CD8-positive, alpha-beta memory T cell (primary cell): ENCODE measurements at places on chromosomes 5 and 9.

GRCh38 chr9:89919171-89919681, 314.4 kb downstream of the GADD45G start:
- H3K27ac ChIP-seq: no peak overlapping the region
- no peaks in the 10 kb centered on the region for H3K4me1 ChIP-seq
- no peak overlapping the region for H3K4me3 ChIP-seq
- no peak for DNase-seq
- H3K27me3 ChIP-seq: no peaks in the 10 kb centered on the region

GRCh38 chr5:122493091-122494021, 181.3 kb downstream of the SNCAIP start:
- H3K36me3 ChIP-seq: no peaks in the 10 kb centered on the region
- H3K4me3 ChIP-seq: no peak overlapping the region
- no peak for DNase-seq
- H3K27me3 ChIP-seq: no peaks in the 10 kb centered on the region

- no peaks in the 10 kb centered on the region for H3K4me1 ChIP-seq
- H3K4me3 ChIP-seq: no peak overlapping the region
- no peaks in the 10 kb centered on the region for H3K36me3 ChIP-seq
- no peak overlapping the region for H3K27ac ChIP-seq
- no peak for DNase-seq
Measured at GRCh38 chr5:130874861-130875417, 290.1 kb downstream of the HINT1 start.

DNA sequence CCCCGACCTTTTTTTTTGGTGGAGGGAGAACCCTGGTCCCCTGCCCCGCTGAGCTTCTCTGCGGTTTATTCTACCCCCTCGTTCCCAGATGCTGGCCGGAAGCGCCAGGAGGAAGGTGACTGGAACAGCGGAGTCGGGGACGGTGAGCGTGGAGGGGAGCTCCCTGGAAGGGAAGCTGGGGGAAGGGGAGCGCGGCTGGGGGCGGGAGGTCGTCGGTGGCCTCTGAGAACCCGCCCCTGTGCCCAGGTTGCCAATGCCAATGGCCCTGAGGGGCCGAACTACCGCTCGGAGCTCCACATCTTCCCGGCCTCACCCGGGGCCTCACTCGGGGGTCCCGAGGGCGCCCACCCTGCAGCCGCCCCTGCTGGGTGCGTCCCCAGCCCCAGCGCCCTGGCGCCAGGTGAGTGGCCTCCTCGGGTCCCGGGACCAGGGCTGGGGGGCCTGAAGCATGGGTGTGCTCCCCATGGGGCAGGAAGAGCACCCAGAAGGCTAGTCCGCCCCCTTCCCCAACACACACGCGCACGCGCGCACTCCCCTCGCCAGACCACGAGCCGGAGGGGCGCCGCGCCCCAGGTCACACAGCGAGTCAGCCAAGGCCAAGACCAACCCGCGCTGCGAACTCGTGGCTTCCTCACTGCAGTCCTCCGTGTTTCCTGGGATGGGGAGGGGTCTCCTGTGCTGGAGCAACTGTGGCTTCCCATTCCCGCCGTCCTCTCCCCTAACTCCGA, 10.6 kb downstream of the MYOZ3 start:
- H3K4me1 ChIP-seq: peaks cover 9% of the 10 kb centered on the region
- peak; percentile 16 for DNase-seq
- H3K27me3 ChIP-seq: peaks cover 15% of the 10 kb centered on the region
- no peaks in the 10 kb centered on the region for H3K36me3 ChIP-seq

- H3K4me3 ChIP-seq: no peak overlapping the region
- H3K4me1 ChIP-seq: no peaks in the 10 kb centered on the region
- no peak for DNase-seq
- no peaks in the 10 kb centered on the region for H3K36me3 ChIP-seq
- H3K27me3 ChIP-seq: no peaks in the 10 kb centered on the region
Measured at GRCh38 chr5:10202089-10202910, 47.4 kb downstream of the ATPSCKMT start.

- DNase-seq: no peak
- H3K27ac ChIP-seq: no peak overlapping the region
- no peaks in the 10 kb centered on the region for H3K4me1 ChIP-seq
- no peaks in the 10 kb centered on the region for H3K36me3 ChIP-seq
- H3K27me3 ChIP-seq: no peaks in the 10 kb centered on the region
Measured at GRCh38 chr9:109331353-109331752, 10.5 kb upstream of the EPB41L4B start.

DNA sequence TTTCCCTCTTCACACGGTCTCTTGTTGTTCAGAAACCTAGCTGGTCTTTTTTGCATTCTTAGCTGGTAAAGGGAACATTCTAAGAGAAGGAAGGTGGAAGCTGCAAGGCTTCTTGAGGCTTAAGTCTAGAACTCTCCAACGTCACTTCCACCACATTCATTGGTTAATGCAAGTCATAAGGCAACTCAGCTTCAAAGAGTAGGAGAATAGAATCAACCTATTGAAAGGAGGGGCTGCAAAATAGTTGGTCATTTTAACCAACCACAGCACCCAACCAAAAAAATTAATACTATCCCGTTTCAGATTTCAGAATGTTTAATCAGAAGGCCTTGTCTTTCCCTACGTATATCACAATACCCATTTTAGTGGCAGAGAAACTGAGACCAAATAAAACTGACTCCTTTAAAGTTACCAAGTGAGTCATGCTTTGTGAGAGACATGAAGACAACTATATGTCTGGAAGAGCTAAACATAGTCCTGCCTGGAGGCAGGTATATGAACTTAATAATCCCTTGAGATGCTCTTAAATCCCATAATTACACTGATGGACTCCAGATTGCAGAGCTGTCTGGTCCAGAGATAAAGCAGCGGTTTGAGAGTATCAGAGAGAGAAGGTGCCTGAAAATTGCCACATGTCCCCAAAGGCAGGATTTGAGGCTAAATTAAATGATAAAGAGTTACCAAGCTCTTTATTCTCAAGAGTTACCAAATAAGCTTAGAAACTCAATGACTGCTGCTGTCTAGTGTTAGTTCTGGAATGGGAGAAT, 14.4 kb downstream of the DOCK8 start:
- H3K36me3 ChIP-seq: no peaks in the 10 kb centered on the region
- H3K4me3 ChIP-seq: no peak overlapping the region
- H3K27me3 ChIP-seq: no peaks in the 10 kb centered on the region
- H3K4me1 ChIP-seq: no peaks in the 10 kb centered on the region
- H3K27ac ChIP-seq: no peak overlapping the region

DNA sequence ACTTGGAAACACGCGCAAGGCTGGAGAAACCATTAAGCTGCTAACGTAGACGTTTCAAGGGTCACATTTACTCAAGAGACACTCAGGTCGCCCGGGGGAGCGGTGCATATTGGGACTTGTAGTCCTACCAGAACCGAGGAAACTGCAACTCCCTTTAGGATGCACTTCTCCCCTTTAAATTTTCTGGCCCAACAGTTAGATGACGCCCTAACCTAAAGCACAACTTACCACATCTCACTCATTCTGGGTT, 384 bp upstream of the DMXL1 start:
- H3K27me3 ChIP-seq: no peaks in the 10 kb centered on the region
- peak overlapping the region; percentile 86 for H3K27ac ChIP-seq
- H3K4me1 ChIP-seq: peaks cover 31% of the 10 kb centered on the region
- H3K36me3 ChIP-seq: no peaks in the 10 kb centered on the region
- DNase-seq: no peak

GRCh38 chr5:121273833-121274433, 577.7 kb upstream of the FTMT start:
- no peak for DNase-seq
- no peaks in the 10 kb centered on the region for H3K36me3 ChIP-seq
- H3K27me3 ChIP-seq: no peaks in the 10 kb centered on the region
- no peak overlapping the region for H3K4me3 ChIP-seq

GRCh38 chr5:143161885-143162540, 241.5 kb downstream of the NR3C1 start:
- H3K4me3 ChIP-seq: no peak overlapping the region
- H3K36me3 ChIP-seq: no peaks in the 10 kb centered on the region
- H3K27me3 ChIP-seq: no peaks in the 10 kb centered on the region
- H3K4me1 ChIP-seq: no peaks in the 10 kb centered on the region
- H3K27ac ChIP-seq: no peak overlapping the region

DNA sequence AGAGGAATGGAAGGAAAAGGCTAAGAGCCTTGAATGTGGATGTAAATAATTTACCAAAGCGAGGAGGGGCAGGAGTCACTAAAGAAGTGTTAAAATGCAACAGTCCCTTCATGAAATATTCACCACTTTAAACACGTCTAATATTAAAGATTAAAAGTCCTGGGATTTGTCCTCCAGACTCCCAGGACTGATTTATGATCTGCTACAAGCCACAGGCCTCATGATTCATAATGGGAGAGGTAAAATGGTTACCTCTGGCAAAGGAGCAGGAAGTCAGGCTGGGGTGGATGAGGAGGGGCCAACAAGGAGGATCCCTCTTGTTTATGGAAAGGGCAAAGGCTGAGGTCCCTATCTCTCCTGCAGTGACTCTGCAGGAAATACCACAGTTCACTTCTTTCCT, 292.4 kb downstream of the TRIM32 start:
- no peaks in the 10 kb centered on the region for H3K27me3 ChIP-seq
- DNase-seq: no peak
- H3K27ac ChIP-seq: no peak overlapping the region
- H3K36me3 ChIP-seq: no peaks in the 10 kb centered on the region
- no peak overlapping the region for H3K4me3 ChIP-seq
- H3K4me1 ChIP-seq: no peaks in the 10 kb centered on the region

DNA sequence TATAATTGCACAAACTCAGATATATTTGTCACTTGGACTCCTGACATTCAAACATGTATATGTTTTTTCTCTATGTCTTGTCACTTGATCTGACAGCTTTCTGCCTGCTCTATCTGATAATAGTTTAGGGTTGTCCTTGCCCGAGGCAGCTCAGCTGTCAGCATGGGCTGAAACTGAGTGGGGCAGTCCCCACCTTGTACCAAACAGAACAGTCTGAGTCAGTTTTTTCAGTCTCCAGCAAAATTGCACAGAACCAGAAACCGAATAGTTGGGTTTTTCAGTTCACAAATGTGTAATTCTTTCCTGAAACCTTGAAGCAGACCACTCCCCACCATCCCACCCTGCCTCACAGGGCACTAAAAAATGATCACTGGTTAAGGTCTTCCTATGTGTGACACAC, 9.5 kb upstream of the HAND1 start:
- no peaks in the 10 kb centered on the region for H3K36me3 ChIP-seq
- peaks cover 42% of the 10 kb centered on the region for H3K27me3 ChIP-seq
- no peaks in the 10 kb centered on the region for H3K4me1 ChIP-seq
- no peak overlapping the region for H3K27ac ChIP-seq

DNA sequence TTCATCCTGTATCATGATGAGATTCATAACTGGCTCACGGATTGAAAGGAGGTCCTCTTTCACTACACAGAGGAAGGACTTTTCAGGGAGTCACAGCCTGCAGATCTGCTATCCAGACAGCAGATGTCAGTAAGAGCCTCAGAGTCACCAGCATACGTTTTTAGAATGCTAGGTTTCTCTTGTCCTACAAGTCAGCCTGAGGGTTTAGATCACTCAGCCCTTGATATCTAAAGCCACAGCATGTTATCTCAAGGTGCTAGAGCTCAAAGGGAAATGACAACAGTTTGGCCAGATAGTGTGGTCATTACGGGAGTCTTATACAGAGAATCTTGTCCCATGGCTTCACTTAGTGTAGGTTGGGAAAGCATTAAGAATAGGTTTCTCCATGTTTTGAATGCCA, 30.9 kb upstream of the SLC46A2 start:
- H3K4me3 ChIP-seq: no peak overlapping the region
- H3K27ac ChIP-seq: no peak overlapping the region
- DNase-seq: no peak
- H3K4me1 ChIP-seq: no peaks in the 10 kb centered on the region
- peaks cover 4% of the 10 kb centered on the region for H3K27me3 ChIP-seq

DNA sequence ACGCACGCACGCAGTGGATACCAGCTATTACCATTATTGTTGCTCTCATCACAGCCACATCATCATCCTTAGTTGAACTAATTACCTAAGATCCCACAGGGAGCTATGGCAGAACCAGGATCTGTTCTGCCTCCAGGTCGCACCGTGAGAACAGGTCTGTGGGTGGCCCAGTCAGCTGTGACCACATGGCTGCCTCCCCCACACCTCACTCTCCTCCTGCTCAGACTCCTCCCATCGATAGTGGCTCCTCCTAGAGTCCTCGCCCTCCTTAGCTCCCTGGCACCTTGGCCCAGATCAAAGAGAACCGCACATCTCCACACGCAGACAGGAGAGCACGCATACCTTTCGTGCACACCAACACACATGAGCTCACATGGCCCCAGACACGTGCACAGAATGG, 32.4 kb upstream of the RPL26L1 start:
- H3K4me3 ChIP-seq: no peak overlapping the region
- no peaks in the 10 kb centered on the region for H3K27me3 ChIP-seq
- DNase-seq: no peak
- peaks cover 3% of the 10 kb centered on the region for H3K36me3 ChIP-seq
- no peaks in the 10 kb centered on the region for H3K4me1 ChIP-seq
